ENCODE measurements at places on chromosomes 12 and 14. TPM values are rescaled to one million over a fixed set of nuclear protein-coding genes. Genes with fewer than 3 reads are reported as not detected.

DNA sequence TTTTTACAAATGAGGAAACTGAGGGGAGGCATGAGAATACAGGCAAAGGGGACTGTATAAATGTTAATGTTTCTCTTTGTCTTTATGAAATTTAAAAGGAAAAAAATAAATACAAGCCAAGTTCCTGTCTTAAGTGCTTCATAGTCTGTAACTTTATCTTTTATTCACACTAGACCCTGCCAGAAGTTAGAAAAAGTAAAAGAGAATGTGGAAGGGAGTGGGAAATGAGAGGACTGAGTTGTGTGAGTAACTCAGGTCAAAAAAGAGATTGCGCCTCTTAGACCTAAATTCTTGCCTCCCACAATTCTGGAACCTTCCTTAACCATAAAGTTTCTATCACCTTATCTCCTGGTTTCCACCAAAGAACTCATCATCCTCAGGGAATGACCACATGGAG, 141.1 kb downstream of the KICS2 start:
- H3K36me3 ChIP-seq = no peaks in the 10 kb centered on the region
- DNase-seq = no peak
- H3K27me3 ChIP-seq = no peaks in the 10 kb centered on the region
- H3K27ac ChIP-seq = peak overlapping the region; percentile 82
- H3K4me3 ChIP-seq = peak overlapping the region; percentile 2
- H3K4me1 ChIP-seq = peaks cover 55% of the 10 kb centered on the region

PRH1 gene
- 8.8 TPM for total RNA-seq

GRCh38 chr12:56947633-56948456, 9.6 kb downstream of the RDH16 start:
- no peak for DNase-seq
- H3K36me3 ChIP-seq = no peaks in the 10 kb centered on the region
- H3K27ac ChIP-seq = no peak overlapping the region
- H3K27me3 ChIP-seq = no peaks in the 10 kb centered on the region
- no peak overlapping the region for H3K4me3 ChIP-seq
- H3K4me1 ChIP-seq = no peaks in the 10 kb centered on the region

KRT72 gene
- 19.2 TPM for total RNA-seq

FITM1 gene
- total RNA-seq = 3.4 TPM

DNA sequence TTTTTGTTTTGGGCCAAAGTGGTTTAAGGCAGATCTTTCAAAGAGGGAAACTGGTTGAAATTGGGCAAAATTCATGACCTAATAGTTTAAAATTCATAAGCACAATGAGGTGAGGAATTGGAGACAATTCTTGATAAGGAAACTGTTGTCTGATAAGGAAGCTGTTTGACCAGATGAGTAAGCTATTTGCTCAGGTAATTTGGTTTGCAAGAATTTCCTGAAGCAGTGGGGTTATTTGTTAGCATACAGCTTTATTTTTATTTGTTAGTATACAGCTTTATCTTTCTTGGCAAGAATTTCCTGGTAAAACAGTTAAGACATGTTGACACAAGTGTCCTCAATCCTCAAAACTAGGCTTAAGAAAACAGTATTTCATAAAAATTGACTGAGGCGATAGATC, 559.0 kb downstream of the GALC start:
- DNase-seq = no peak
- no peak overlapping the region for H3K4me3 ChIP-seq
- H3K27ac ChIP-seq = no peak overlapping the region
- H3K36me3 ChIP-seq = no peaks in the 10 kb centered on the region
- no peaks in the 10 kb centered on the region for H3K4me1 ChIP-seq
- H3K27me3 ChIP-seq = no peaks in the 10 kb centered on the region

DNA sequence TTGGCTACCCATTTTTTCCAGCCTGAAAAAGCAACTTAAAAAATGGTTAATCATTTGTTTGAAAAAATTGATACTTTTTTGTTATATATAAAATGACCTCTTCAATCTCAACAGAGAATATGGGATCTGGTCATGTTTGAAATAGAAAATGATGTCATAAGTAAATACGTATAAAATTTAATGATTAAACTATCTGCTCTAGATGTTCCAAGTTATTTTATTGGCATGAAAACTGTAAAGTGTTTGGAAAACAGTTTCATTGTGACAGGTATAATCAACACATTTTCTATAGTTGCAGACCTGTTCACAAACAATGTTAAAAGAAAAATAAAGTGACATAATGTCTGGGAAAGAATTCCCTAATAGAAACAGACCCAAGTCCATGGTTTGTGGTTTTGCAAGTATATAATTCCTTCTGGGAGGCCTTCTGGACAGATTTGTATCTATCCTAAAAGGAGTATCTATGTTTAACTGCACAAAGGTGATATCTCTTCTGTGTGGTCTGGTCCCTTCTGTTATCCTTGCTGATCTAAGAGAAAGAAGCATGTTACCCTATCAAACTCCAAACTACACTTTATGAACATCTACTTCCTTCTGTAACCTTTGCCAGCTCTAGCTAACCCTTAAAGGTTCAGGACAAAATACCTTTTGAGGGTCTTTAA, 39.5 kb upstream of the LRIG3 start:
- H3K27me3 ChIP-seq = no peaks in the 10 kb centered on the region
- no peaks in the 10 kb centered on the region for H3K4me1 ChIP-seq
- no peaks in the 10 kb centered on the region for H3K36me3 ChIP-seq
- no peak overlapping the region for H3K27ac ChIP-seq

DNA sequence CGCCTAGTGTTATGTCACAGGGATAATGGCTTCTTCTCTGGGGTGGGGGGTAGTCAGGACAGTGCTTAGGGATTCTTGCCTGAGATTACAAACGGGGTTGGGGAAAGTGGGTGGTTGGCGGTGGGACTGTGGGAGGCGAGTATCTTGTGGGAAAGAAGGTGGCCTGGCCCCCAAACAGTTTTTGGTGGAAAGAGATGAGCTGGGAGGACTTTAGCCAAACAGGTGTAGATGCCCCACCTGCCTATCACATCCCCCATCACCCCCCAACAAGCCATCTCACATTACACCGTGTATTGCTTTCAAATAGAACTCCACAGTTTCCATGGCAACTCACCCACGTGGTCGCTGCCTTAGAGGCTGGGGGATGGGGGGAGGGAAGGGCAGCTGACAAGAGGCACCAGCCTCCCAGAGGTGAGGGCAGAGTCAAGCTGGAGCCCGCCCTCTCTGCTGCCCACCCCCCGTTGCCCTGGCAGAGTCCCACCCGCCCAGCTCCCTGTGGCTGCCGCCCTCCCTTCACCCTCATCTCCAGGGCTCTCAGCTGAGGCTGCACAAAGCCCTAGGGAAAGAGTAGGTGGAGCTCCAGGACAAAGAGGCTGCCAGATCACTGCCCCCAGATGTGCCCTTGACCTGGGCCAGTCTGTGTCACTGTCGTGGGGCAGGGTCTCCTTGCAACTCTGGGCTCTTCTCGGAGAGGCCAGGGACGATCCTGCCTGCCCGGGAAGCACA, 98.3 kb downstream of the LRRC74A start:
- no peaks in the 10 kb centered on the region for H3K27me3 ChIP-seq
- H3K27ac ChIP-seq = no peak overlapping the region
- H3K4me3 ChIP-seq = no peak overlapping the region
- H3K36me3 ChIP-seq = no peaks in the 10 kb centered on the region
- DNase-seq = no peak
- peaks cover 61% of the 10 kb centered on the region for H3K4me1 ChIP-seq

IL23A gene
- total RNA-seq = not detected

DNA sequence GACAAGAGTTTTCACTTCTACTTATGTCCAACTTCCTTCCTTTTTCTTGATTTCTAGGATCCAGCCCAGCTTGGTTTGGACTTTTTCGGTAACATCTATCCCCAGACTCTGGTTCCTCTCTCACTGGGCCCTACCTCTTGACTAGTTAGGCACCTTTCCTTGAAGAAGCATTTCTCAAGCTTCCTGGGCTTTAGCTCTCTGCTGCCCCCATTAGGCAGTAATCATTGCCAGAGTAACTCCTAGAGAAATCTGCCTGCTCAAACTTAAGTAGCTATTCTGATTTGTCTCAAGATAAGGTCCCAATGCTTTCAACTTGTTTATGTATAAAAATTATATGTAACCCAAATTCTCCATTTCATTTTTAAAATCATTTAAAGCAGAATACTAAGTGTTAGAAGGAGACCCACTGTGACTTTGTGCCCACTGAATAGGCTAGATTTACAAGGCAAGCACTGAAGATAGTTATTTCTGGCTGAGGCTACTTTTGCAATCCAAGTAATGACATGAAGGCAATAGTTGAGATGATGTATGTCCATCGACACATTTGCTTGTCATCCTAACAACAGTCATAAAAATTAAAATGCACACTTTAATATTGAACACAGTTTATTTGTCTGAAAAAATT, 275.0 kb upstream of the G2E3 start:
- no peaks in the 10 kb centered on the region for H3K4me1 ChIP-seq
- DNase-seq = no peak
- H3K27ac ChIP-seq = no peak overlapping the region

RIPK3 gene
- total RNA-seq = 8.8 TPM

SIX1 gene
- total RNA-seq = not detected

GRCh38 chr14:73771848-73772638, 57.9 kb upstream of the PNMA1 start:
- peaks cover 76% of the 10 kb centered on the region for H3K4me1 ChIP-seq
- DNase-seq = no peak
- no peaks in the 10 kb centered on the region for H3K36me3 ChIP-seq
- H3K27me3 ChIP-seq = no peaks in the 10 kb centered on the region

DNA sequence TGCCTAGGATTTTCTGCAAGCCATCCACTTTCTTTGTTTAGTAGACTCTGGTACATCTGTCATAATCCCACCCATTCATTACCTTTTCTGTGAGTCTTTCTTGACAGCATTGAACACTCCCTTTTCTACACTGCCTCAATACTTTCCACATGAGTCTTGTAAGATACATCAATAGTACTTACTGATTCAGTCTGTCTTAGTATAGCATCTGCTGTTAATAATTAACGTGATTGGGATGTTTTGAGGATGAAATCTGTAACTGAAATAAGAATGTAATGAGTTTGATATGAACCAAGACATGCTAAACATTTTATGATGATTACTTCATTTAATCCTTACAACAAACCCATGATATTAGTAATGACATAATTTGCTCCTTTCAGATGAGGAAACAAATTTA, 196.2 kb upstream of the FOXG1 start:
- H3K4me1 ChIP-seq = no peaks in the 10 kb centered on the region
- H3K27ac ChIP-seq = no peak overlapping the region
- DNase-seq = no peak
- H3K4me3 ChIP-seq = no peak overlapping the region
- H3K27me3 ChIP-seq = no peaks in the 10 kb centered on the region
- H3K36me3 ChIP-seq = no peaks in the 10 kb centered on the region

All from suprapubic skin (tissue), 4 donors.